Stimulated activated CD4-positive, alpha-beta T cell treated with anti-CD3 and anti-CD28 coated beads, Interleukin-12 subunit alpha, Interleukin-12 subunit beta, amount 100 ng/mL, for 48 hours (primary cell): ENCODE measurements at places on chromosomes 16 and 17.

GRCh38 chr17:78324391-78325075 lies 35.3 kb downstream of the SOCS3 start:
- DNase-seq = no peak

DNA sequence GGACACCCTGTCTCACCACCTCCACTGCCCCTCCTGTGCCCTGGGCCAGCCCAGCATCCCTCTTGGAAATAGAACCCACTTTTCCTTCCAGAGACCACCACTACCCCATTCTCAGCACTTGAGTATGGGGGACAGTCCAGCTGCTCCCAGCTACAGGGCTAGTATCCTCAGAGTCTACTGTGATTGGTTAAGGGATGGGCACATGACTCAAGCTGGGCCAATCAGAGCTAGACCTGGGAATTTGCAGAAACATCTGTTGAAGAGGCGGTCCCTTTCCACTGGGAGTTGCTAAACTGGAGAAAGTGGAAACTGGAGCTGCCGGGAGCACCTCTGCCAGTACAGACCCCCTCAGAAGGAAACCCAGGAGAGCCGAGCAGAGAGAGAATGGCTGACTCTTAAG lies 156.6 kb downstream of the GSG1L start:
- DNase-seq = no peak

DNA sequence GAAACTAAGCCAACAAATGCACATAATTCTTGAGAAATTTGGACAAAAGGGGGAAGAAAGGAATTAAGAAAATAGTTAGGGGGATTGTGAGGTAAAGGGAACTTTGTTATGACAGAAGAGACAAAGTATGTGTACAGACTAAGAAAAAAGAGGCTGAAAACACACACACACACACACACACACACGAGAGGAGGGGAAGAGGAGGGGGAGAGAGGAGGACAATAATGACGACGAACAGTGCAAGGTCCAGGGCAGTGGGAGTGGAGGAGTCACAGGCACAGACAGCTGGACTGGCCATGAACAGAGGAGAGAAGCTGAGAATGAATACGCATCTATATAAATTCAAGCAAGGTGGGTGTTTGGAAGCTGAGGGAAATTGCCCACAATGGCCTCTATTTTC lies 44.6 kb downstream of the MARVELD3 start:
- no peak for DNase-seq

DNA sequence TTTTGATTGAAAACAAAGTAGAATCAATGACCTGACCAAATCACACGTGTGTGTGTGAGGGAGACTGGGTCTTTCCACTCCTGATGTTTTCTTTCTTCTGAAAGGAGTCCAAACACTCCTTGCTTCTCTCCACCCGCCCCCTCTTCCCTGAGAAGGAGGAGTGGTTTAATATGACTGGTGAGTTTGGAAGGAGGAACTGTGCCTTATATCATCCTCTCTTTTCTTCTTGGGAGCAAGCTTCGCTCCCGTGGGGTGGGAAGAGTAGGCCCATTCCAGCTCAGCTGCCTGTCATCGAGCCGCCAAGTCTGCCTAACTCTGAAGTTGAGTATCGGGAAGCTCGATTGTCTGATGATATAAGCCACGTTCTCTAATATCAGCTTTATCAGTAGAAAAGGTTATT lies 96.5 kb downstream of the YPEL2 start:
- DNase-seq = no peak

DNA sequence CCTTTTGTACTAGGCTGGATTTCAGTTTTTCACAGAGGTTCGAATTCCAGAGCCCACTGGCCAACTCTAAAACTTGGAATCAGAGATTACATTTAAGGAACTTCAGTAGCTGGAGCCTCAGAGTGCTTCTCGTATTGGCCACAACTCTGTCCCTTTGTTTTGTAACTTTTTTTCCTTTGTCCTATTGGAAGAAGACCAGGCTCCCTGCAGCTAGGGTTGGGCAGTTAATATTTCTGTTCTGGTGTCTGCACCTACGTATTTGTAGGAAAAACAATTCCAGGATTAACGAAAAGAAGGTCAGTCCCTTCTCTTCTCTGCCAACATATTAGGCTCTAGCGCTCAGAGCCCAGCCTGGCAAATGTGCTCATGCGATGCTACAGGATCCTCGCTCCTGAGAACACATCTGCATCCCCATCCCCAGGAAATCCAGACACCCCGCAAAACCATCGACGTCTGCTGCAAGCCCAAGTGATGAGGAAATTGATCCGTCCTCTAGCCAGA lies 1.9 kb downstream of the CDH11 start:
- DNase-seq = no peak
